ENCODE measurements at places on chromosomes 7 and 10. TPM values are rescaled to one million over a fixed set of nuclear protein-coding genes. Genes with fewer than 3 reads are reported as not detected.
A peak's percentile ranks its signal among the peaks of the same experiment; 100 is the strongest.

The ZPBP gene
- total RNA-seq = not detected

The GPR85 gene
- not detected for total RNA-seq

The PODXL gene
- 0.22 TPM for total RNA-seq

The C7orf33 gene
- total RNA-seq = not detected

The CTNNA3 gene
- not detected for total RNA-seq

The ELN gene
- 0.15 TPM for total RNA-seq

The CHN2 gene
- total RNA-seq = 28.6 TPM

The PRR15 gene
- total RNA-seq = 7.8 TPM

The CDNF gene
- total RNA-seq = 0.38 TPM

- DNase-seq = no peak
These were observed 68.0 kb downstream of the PIP4K2A start for GRCh38 chr10:22646388-22646853.

GRCh38 chr7:20114468-20114867 lies 102.7 kb downstream of the MACC1 start:
- DNase-seq = no peak

- no peak for DNase-seq
These were observed 402.6 kb downstream of the AUTS2 start for GRCh38 chr7:70000737-70001348.

DNA sequence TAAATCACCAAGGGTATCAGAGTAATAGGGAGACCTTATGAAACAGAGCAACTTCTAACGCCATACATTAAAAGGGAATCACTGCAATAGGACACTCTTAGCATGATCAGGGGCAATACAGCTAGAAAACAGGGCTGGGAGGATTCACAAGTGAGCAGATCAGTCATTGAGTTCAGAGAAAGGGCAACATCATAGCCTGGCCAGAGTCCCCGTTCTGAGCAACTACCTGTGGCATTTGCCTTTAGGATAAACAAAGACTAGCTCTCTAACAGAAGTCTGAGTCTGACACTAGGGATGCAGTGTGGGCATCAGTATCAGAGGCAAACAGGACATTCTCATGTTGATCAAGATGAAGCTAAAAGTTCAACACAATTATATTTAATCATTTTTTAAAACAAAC lies 297.9 kb downstream of the DGKB start:
- no peak for DNase-seq

DNA sequence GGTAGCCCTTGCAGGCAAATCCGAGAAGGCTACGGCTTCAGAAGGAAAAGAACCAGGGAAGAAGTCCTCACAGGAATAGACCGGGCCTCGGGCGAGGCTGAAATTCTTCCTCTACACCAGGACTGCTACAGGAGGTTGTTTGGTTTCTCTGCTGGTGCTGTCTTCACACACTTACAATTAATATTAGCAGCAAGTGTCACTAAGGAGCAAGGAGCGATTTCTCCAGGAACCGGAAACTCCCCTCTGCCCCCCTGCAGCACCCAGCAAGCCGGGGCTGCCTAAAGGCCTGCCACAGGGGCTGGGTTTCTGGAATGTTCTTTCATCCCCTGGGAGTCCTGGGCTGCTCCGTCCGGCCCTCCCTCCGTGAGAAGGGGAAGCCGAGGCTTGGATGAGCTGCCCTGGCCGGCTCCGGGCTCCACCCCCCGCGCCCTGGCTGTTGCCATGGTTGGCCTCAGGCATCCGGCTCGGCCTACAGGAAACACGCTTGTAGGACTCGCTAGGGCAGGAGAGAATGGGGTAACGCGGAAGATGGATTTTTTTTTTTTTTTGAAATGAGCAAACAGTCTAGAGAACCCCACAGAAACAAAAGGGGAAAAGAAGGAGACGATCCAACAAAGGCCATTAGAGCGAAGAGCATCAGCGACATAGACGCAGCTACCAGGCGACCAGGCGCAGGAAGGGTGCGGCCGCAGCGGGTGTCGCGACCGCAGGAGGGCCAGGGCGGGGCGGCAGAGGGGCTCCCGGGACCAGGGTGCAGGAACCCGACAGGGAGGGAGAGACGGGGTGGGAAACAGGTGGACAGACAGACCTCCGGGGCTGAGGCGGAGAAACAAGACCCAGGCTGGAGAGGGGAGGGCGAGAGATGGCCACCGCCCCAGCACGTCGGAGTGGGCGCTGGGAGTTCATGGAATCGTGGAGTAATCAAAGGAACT lies 33.0 kb downstream of the EN2 start:
- DNase-seq = no peak

- DNase-seq = no peak
These were observed 146.9 kb upstream of the RET start for GRCh38 chr10:42929993-42930392.

GRCh38 chr10:81708929-81709328 lies 166.1 kb upstream of the NRG3 start:
- DNase-seq = no peak

DNA sequence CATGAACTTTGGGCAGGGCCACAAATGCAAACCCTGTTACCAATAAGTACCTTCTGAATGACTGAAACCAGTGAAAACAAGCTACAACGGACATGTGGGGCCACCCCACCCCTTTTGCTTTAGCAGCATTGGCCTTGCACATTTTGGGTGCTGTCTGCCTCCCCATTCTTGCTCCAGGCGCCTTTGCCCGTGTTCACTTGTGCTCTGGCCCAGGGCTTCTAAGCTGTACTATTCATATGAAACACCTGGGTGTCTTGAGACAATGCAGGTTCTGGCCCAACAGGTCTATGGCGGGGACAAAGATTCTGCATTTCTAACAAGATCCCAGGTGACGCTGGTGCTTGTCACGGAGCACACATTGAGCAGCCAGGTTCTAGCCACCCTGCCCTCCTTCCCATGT lies 96.5 kb upstream of the SDK1 start:
- DNase-seq = no peak

DNA sequence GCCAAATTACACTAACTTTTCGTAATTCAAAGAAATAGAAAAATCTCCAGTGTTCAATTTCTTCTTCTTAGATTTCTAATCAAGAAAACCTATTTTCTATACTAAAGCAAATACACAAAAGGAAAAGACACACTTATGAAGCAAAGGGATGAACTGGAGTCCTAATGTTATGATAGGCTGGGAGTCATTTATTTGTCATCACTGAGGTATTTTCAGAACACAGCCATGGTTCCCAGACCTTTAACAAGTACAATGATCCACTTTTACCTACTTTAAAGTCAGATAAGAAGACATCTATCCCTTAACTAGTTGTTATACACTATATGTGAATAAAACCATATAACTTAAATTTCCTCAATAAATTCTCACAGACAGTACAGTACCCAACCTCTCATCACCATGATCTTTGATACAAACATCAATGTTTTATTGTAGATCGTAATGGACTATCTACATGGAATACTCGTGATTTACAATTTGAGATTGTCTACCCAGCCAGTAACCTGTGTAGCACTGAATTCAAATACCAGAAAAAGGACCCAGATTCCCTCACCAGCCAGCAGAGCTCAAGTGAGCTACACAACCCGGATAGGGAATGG lies 12.5 kb downstream of the ASNS start:
- no peak for DNase-seq

GRCh38 chr7:47611045-47611511 lies 29.2 kb upstream of the TNS3 start:
- DNase-seq = peak; percentile 68

DNA sequence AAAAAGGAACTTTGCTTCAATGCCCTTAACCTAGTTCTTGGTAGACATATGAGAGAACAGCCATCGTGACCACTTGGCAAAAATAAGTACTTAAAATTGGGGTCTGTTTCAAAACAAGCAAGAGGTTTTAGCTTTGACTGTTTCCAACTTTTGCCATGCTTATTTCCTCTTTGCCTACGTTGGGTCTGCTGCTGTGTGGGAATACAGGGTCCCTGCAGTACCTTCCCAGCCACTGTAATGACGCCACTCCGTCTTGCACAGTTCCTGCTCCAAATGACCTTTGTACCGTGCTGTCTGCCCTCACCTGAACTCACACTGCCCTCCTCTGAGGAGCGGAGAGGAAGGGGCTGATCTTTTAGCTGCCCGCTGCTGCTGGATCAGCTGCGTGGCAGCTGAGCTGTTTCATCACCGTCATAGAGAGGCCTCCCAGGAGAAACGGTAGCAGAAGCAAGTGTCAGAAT lies 133.1 kb downstream of the MAPK8 start:
- DNase-seq = peak; percentile 65

GRCh38 chr7:2014391-2015241 lies 218.1 kb downstream of the MAD1L1 start:
- no peak for DNase-seq

DNA sequence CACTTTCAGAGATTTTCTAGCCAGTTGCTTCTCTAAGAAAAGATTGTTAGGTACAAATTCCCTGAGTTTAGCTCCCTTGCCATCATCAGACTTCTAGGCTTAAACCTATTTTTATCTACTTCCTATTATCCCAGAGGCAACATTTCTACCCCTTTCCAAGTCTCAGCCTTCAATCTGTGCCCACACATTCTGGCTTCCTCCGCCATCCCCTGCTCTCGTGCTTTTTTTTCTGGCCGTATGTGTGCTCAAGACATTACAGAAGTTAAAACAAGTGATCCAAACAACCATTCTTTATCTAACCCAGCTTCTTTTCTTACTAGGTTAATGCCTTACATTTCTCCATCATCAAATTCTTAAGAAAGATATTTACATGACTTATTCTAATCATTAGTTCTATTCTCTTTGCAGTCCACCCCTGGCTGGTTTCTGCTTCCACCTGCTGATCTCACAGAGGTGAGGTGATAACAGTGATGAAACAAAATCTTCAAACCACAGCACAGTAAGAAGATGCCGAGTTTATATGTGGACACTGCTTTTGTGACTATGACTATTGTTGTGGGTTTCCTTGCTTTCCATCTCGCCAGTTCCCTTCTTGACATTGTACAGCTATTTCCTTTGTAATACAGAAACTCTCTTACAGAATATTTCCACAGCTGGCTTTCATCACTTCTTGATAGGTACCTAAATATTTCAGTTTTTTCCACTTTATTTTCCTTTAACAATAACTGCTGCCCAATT lies 18.3 kb upstream of the CDK6 start:
- no peak for DNase-seq

GRCh38 chr7:5489991-5490536 lies 66.4 kb upstream of the TNRC18 start:
- DNase-seq = no peak

DNA sequence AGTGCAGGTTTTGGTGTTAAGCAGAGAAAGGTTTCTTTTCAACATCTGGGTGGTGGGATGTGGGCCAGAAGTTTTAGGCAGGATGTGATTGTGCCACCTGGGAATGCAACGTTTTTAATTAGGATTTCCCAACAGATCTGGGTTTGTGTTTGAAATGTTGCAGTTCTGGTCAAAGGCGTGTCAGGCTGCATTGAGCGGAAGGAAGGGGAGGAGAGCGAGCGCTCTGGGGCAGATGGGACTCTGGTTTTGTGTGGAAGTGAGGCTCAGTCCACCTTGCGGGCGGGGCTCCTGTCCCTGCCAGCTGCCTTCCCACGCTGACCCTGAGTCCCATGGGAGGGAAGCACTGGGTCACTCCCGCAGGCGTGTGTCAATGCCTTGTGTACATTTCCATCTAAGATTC lies 767.7 kb downstream of the KCNMA1 start:
- DNase-seq = no peak

- DNase-seq = peak; percentile 42
These were observed 2.3 kb upstream of the FUOM start for GRCh38 chr10:133359972-133360610.

GRCh38 chr10:49212783-49213182 lies 24.6 kb upstream of the TMEM273 start:
- no peak for DNase-seq

GRCh38 chr7:54781134-54781920 lies 22.3 kb upstream of the SEC61G start:
- no peak for DNase-seq

DNA sequence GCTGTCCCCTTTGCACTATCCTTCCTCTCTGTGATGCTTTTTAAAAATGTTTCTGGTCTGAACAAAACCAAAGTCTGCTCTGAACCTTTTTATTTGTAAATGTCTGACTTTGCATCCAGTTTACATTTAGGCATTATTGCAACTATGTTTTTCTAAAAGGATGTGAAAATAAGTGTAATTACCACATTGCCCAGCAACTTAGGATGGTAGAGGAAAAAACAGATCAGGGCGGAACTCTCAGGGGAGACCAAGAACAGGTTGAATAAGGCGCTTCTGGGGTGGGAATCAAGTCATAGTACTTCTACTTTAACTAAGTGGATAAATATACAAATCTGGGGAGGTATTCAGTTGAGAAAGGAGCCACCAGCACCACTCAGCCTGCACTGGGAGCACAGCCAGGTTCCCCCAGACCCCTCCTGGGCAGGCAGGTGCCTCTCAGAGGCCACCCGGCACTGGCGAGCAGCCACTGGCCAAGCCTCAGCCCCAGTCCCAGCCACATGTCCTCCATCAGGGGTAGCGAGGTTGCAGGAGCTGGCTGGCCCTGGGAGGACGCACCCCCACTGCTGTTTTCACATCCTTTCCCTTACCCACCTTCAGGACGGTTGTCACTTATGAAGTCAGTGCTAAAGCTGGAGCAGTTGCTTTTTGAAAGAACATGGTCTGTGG lies 11.4 kb upstream of the CSGALNACT2 start:
- no peak for DNase-seq

DNA sequence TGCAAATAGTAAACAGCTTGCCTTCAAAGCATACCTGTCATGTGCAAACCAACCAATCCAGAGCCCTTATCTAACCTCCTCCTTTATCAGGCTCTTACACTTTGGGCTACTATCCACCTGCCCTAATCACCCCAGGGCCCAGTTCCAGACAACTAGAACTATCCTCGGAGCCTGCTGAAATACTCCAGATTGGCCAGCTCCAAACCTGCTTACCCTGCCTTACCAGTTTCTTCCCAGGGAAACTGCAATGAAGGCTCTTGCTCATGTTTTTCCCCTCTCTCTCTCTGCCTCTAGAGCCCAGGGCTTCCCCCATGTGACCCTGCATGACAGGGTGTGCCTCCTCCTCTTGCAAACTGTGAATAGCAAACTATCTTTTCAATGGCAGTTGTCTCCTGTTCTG lies 81.4 kb upstream of the CAPZA2 start:
- no peak for DNase-seq

- DNase-seq = no peak
These were observed 647.5 kb upstream of the IGFBP3 start for GRCh38 chr7:46568420-46569132.

DNA sequence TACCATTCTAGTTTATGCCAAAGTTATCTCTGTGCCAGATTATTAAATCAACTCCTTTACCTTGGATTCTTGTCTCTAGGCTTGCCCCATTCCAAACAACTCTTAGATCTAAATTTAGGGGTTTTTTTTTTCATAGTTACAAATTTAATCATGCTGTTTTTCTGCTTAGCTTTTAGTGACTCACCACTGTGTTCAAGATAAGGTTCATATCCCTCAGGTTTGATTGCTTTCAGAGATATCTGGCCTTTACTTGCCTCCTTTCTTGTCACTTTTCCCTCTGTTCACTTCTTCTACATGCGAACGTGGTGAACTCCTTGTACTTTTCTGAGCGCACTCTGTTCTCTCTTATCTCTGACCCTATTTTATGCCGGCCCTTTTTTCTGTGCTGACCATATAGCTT lies 78.2 kb downstream of the VPS50 start:
- no peak for DNase-seq

- DNase-seq = no peak
These were observed 18.5 kb upstream of the LMOD2 start for GRCh38 chr7:123637203-123637602.
